ENCODE measurements at places on chromosomes 1 and 21. TPM values are rescaled to one million over a fixed set of nuclear protein-coding genes. Genes with fewer than 3 reads are reported as not detected.

The AMY2B gene
- total RNA-seq = 0.41 TPM

The CHIA gene
- total RNA-seq = not detected

The ZYG11B gene
- 7.0 TPM for total RNA-seq

The OR2AK2 gene
- total RNA-seq = not detected

The DNAJB4 gene
- 36.7 TPM for total RNA-seq

The CYP4Z1 gene
- not detected for total RNA-seq

The B3GALT5 gene
- total RNA-seq = 0.18 TPM

The TPTE gene
- total RNA-seq = not detected

The BTBD19 gene
- total RNA-seq = 2.6 TPM

The CASQ2 gene
- not detected for total RNA-seq

The LEMD1 gene
- total RNA-seq = not detected

The TRABD2B gene
- 4.0 TPM for total RNA-seq

The NR1I3 gene
- total RNA-seq = not detected

The RIPK4 gene
- 18.9 TPM for total RNA-seq

The FAM72B gene
- total RNA-seq = 6.8 TPM

The S100A1 gene
- 0.87 TPM for total RNA-seq

The CYP2J2 gene
- total RNA-seq = not detected

The TEX38 gene
- total RNA-seq = not detected

The RGS21 gene
- not detected for total RNA-seq

The CRYBG2 gene
- total RNA-seq = 1.6 TPM

The KMO gene
- total RNA-seq = 0.68 TPM

The LORICRIN gene
- total RNA-seq = not detected

The NUAK2 gene
- total RNA-seq = 24.7 TPM

The OR2L13 gene
- not detected for total RNA-seq

The ILDR2 gene
- 0.01 TPM for total RNA-seq

The CR1L gene
- 0.15 TPM for total RNA-seq

The YBX1 gene
- total RNA-seq = 755 TPM

The ANGPTL3 gene
- total RNA-seq = not detected

The LIPI gene
- total RNA-seq = not detected

The CFHR5 gene
- not detected for total RNA-seq

The FNDC5 gene
- 0.20 TPM for total RNA-seq

The SDC3 gene
- 12.4 TPM for total RNA-seq

The RCAN1 gene
- total RNA-seq = 12.6 TPM

The WNT2B gene
- 0.20 TPM for total RNA-seq

The RNU1-3 gene
- total RNA-seq = 4.3 TPM

The ACTN2 gene
- total RNA-seq = not detected

The PROK1 gene
- not detected for total RNA-seq

The LMOD1 gene
- not detected for total RNA-seq

The CYP4B1 gene
- 0.24 TPM for total RNA-seq

The RALGPS2 gene
- 26.8 TPM for total RNA-seq

The SHISAL2A gene
- 0.46 TPM for total RNA-seq

The WNT3A gene
- 0.05 TPM for total RNA-seq

The RGS13 gene
- not detected for total RNA-seq

The FMO5 gene
- 1.1 TPM for total RNA-seq

The PERM1 gene
- total RNA-seq = 0.11 TPM

The CELA2A gene
- total RNA-seq = not detected

The MIB2 gene
- total RNA-seq = 17.7 TPM

The LPAR3 gene
- total RNA-seq = 0.20 TPM
